IMR-90 (cell line): ENCODE measurements at places on chromosomes 6 and 20. TPM values are rescaled to one million over a fixed set of nuclear protein-coding genes. Genes with fewer than 3 reads are reported as not detected.

DNA sequence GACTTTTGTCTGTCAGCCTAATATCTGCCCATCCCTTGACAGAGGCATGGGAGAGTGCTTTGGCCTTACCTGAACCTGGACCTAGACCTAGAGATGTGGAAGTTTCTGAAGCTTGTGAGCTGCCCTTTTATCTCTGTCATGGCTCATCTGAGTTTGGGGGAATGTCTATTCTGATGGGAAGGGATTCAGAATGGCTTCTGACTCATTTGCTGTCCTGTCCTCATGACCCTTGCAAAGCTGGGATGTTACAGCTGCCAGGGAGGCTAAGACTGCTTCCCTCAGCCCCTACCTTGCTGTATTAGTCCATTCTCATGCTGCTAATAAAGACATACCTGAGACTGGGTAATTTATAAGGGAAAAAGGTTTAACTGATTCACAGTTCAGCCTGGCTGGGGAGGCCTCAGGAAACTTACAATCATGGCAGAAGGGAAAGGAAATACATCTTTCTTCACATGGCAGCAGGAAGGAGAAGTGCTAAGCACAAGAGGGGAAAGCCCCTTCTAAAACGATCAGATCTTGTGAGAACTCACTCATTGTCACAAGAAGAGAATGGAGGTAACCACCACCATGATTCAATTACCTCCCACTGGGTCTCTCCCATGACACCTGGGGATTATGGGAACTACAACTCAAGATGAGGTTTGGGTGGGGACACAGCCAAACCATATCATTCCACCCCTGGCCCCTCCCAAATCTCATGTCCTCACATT is 252.2 kb downstream of the ERMARD start:
- H3K4me3 ChIP-seq: no peak overlapping the region
- no peaks in the 10 kb centered on the region for H3K27me3 ChIP-seq
- no peaks in the 10 kb centered on the region for H3K36me3 ChIP-seq
- H3K27ac ChIP-seq: no peak overlapping the region
- no peak for DNase-seq
- H3K4me1 ChIP-seq: no peaks in the 10 kb centered on the region

- DNase-seq: no peak
- no peaks in the 10 kb centered on the region for H3K36me3 ChIP-seq
Observed at GRCh38 chr20:44287272-44288097, 23.5 kb downstream of the FITM2 start.

- DNase-seq: no peak
- no peaks in the 10 kb centered on the region for H3K36me3 ChIP-seq
- peaks cover 3% of the 10 kb centered on the region for H3K4me1 ChIP-seq
- no peaks in the 10 kb centered on the region for H3K27me3 ChIP-seq
- H3K27ac ChIP-seq: peak overlapping the region; percentile 26
Observed at GRCh38 chr6:142947714-142948480, 2.9 kb upstream of the HIVEP2 start.

DNA sequence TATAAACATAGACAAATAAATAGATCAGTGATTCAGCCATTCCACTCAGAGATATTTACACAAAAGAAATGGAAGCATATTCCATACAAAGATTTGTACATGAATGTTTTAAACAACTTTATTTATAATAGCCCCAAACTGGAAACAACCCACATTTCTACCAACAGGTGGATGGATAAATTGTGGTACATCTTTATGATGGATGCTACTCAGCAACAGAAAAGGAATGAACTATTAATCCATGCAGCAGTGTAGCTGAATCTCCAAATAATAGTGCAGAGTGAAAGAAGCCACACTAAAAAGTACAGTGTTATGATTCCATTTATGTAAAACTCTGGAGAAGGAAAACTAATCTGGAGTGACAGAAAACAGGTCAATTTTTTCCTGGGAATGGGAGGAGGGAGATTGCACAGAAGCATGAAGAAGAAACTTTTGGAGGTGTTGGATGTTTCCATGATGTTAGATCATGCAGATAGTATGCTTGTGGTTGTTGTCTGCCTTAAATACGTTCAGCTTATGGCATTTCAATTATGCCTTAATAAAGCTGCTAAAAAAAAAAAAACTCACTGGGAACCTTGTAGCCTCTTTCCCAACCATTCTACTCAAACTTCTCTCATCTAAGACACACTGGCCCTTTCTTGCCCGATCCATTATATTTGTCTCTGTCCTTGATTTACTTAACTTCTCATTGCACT is 100.9 kb downstream of the PPP1R14C start:
- peak; percentile 44 for DNase-seq
- no peaks in the 10 kb centered on the region for H3K36me3 ChIP-seq
- H3K27ac ChIP-seq: no peak overlapping the region
- H3K4me1 ChIP-seq: no peaks in the 10 kb centered on the region

GRCh38 chr20:37869334-37869861 is 33.5 kb upstream of the VSTM2L start:
- no peak overlapping the region for H3K4me3 ChIP-seq
- H3K27me3 ChIP-seq: no peaks in the 10 kb centered on the region
- DNase-seq: no peak
- peaks cover 24% of the 10 kb centered on the region for H3K36me3 ChIP-seq
- no peaks in the 10 kb centered on the region; the same call in 1 of the 2 replicates for H3K4me1 ChIP-seq

GRCh38 chr20:25247518-25247955 is 348 bp upstream of the PYGB start:
- H3K4me1 ChIP-seq: peaks cover 13% of the 10 kb centered on the region
- DNase-seq: no peak
- H3K4me3 ChIP-seq: peak overlapping the region; percentile 81
- H3K27ac ChIP-seq: peak overlapping the region; percentile 61
- no peaks in the 10 kb centered on the region for H3K27me3 ChIP-seq

DNA sequence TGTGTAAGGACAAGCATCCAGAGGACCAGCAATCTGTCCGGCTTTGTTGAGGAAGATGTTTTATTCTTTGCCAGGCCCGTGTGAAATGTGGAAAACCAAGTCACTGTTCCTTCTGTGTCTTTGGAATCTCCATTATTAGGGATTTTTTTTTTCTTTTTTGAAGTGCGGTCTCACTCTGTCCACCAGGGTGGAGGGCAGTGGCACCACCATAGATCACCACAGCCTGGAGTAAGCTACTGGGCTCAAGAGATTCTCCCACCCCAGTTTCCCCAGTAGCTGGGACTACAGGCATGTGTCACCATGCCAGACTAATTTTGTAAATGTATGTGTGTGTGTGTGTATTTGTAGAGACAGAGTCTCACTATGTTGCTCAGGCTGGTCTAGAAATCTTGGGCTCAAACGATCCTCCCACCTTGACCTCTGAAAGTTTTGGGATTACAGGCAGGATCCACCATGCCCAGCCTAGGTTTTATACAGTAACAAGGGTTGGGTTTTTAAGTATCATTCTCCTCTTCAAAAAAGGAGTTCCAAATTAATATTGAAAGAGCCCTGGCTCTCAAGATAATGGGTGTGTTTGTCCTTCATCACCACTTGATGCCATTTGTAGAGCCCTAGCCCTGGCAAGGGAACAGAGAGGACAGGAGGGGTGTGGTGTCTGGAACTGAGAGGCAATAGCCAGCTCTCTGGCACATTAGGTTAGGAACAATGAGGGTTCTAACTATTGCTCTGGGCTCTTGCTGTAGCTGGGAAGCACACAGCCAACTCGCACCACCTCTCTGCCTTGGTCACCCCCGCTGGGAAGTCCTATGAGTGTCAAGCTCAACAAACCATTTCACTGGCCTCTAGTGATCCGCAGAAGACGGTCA is 3.1 kb downstream of the LAMP5 start:
- no peak for DNase-seq
- H3K4me3 ChIP-seq: no peak overlapping the region
- peaks cover 65% of the 10 kb centered on the region for H3K27me3 ChIP-seq
- no peaks in the 10 kb centered on the region; the same call in 1 of the 2 replicates for H3K4me1 ChIP-seq

GRCh38 chr20:45725134-45725533 is 3.0 kb downstream of the SPINT4 start:
- no peaks in the 10 kb centered on the region for H3K4me1 ChIP-seq
- no peak overlapping the region for H3K4me3 ChIP-seq
- no peaks in the 10 kb centered on the region; the same call in 1 of the 2 replicates for H3K27me3 ChIP-seq
- DNase-seq: no peak

Gene UFL1
- 19.2 and 32.8 TPM in 2 replicates for total RNA-seq

Gene OR2B2
- not detected in 2 replicates for total RNA-seq

Gene WFDC5
- not detected in 2 replicates for total RNA-seq

Gene LCA5
- 2.0 and 3.3 TPM in 2 replicates for total RNA-seq

Gene TMEM244
- total RNA-seq: 0.28 and 0.36 TPM in 2 replicates

Gene TINAG
- total RNA-seq: not detected in 2 replicates
